ENCODE measurements at places on chromosomes 1 and 21.

DNA sequence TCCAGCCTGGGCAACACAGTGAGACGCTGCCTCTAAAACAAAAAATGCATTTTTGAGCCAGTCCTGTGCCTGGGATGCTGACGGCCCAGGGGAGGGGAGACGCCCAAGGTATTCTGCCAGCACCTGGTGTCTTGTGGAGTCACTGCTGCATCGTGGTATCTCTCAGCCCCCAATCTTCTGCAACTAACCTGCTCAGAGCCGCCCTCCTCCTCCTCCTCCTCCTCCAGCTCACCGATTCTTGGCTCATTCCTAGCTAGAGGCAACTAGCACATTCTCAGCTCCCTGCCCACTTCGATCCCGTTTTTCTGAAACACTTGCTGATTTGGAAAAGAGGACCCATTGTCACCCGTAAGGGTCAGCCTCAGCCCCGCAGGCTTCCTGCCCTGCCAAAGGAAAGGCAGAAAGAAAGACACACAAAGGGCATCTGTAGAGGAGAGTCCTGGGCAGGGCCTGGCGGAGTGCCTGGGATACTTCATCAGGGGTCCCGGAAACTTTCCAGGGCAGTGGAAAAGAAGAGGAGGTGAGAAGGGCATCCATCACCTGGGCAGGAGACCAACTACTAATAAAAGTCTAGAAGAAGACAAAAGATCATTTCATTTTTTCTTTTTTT lies 20.7 kb downstream of the GPR157 start:
- DNase-seq: no peak

DNA sequence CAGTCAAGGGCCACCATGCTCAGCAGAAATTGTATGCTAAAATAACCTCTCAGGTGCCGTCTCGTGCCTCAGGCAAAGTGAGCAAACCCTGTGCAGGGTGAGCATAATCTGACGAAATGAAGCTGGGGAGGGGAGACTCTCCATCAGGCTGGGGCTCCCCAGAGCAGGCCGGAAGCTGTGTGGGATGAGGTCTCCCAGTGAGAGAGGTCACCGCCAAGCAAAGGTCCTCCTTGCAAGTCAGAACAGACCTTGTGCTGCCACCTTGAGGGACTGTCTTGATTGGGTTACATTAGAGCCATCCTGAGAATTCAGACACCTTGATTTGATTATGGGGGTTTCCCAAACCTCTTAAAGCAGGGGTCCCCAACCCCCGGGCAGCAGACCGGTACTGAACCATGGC lies 64.2 kb downstream of the ZNF684 start:
- no peak for DNase-seq

- DNase-seq: no peak
Observed at GRCh38 chr1:116290085-116290705, 82.8 kb upstream of the ATP1A1 start.

DNA sequence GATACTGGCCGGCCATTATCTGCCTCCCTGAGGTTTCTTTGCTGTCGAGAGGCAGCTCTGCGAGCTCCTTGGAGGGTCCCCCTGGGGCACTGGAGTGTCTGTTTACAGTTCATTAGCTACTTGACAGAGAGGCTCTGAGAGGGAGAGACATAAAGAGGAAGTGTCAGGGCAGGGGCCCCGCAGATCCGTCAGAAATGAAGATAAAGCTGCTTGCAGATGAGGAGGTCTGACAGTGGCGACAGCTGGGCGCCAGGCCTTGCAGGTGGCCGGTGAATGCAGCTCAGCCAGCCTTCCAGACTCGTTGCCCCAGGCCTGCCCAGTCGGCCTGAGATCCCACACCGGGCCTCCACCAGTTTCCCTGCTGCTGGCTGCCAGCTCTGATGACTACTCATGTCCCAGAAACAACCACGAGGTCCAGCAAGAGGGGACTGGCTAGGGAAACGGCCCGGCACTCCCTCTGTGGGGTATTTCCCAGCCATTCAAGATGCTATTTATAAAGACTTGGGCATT lies 84.7 kb downstream of the DISP3 start:
- DNase-seq: peak; percentile 9

- DNase-seq: no peak
Observed at GRCh38 chr1:116465845-116466685, 93.0 kb downstream of the ATP1A1 start.

Measured in GM18507 (cell line).